ENCODE measurements at places on chromosomes 2 and 18.

DNA sequence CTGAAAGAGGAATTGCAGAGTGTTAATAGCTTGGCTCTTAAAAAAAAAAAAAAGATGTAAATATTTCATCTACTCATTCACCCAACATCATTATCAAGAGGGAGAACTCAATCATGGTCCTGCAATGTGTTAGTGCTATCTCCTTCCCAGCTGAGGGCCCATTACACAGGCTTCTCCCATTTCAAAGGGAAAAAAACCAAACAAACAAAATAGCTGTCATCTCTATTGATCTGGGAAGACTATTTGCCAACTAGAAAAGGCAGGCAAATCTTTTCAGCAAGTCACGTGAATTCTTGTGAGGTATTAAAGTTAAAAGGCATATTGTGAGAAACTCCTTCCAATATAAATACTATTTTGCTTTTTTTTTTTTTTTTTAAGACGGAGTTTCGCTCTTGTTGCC, 194.3 kb downstream of the MYO1B start:
- no peak for DNase-seq

- no peak for DNase-seq
Observed at GRCh38 chr2:236107536-236107935, 60.6 kb downstream of the GBX2 start.

GRCh38 chr2:9703085-9703678, 72.4 kb upstream of the YWHAQ start:
- peak; percentile 87 for DNase-seq

- DNase-seq, result no peak
Observed at GRCh38 chr2:171327043-171327496, 106.7 kb downstream of the METTL8 start.

DNA sequence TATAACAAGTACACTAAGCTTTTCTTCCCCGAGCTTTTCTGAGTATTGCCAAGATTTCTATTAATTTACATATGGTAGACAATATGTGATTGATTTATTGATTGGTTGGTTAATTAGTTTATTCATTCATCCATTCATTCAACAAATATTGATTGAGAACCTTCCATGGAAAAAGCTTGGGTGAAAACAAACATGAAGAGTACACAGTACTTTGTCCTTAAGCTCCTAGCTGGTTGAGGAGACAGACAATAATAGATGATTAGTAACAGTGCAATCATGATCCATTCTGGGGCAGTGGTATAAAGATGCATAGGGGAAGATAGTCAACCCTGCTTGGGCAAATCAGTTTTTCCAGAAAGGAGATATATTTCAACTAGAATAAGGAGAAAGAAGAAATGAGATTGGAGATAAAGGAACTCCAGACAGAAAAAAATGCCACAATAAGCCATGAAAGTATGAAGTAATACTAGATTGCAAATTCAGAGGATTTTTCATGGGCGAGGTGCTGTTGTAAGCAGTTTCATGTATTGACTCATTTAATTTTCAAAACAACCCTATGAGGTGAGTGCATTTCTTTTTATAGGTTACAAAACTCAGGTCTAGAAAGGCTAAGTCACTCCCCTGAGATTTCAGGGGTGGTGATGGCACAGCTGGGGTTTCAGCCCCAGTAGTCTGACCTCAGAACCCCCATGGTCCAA, 129.5 kb downstream of the RND3 start:
- no peak for DNase-seq

Measured in stimulated activated CD4-positive, alpha-beta T cell treated with anti-CD3 and anti-CD28 coated beads, Interleukin-1b, Interleukin-23, amount 100 ng/mL, for 48 hours (primary cell).